GM19239 (cell line): ENCODE measurements at places on chromosomes 7 and 10.

- no peak for DNase-seq
Observed at GRCh38 chr7:38040831-38041230, 120.4 kb downstream of the EPDR1 start.

GRCh38 chr7:21718391-21718790, 175.6 kb downstream of the DNAH11 start:
- no peak for DNase-seq

GRCh38 chr10:46240684-46241565, 45.9 kb upstream of the ANTXRL start:
- no peak for DNase-seq

- DNase-seq, result no peak
Observed at GRCh38 chr10:30219971-30220751, 128.9 kb downstream of the MTPAP start.

DNA sequence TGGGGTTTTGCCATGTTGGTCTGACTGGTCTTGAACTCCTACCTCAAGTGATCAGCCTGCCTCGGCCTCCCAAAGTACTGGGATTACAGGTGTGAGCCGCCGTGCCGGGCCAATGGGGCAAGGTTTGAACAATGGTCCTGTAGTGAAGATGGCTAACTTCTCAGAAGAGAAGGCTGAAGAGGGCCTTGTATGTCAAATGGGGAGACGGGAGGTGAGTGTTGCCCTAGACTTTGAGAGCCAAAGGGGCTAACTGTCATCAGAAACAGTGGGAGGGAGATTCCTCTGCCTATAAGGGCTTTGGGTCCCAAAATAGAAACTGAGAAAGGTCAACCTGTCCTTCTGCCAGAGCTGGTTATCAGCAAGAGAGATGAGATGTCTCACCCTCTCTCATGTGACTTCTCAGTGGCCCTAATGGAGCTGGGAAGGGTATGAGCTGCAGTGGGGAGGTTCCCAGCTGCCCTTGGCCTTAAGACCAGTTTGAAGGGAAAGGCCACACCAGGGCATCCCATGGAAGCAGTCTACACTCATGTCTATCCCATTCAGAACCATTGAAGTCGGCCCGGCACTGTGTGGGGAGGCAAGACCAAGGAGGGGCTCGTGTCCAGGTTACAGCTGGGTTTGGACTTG, 1.3 kb upstream of the SAMD8 start:
- DNase-seq, result no peak

DNA sequence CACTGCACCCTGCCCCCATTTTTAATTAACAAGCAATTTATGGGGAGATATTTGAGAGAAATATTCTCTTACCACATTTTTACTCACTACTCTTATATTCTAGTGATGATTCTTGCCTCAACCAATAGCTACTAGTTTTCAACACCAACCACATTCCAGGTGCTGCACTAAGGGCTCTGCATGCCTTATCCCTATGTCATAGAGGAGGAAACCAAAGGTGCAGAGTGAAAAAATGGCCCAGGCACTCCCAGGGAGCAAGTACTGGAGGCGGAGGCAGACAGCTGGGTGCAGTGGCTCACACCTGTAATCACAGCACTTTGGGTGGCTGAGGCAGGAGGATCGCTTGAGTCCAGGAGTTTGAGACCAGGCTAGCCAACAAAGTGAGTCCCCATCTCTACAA, 35.5 kb upstream of the TPST1 start:
- no peak for DNase-seq

GRCh38 chr10:78963074-78964034, 105.4 kb upstream of the ZMIZ1 start:
- no peak for DNase-seq
